ENCODE measurements at places on chromosomes 6 and 20. TPM values are rescaled to one million over a fixed set of nuclear protein-coding genes. Genes with fewer than 3 reads are reported as not detected.

- no peak for DNase-seq
Observed at GRCh38 chr6:162638931-162639574, 88.5 kb downstream of the PRKN start.

DNA sequence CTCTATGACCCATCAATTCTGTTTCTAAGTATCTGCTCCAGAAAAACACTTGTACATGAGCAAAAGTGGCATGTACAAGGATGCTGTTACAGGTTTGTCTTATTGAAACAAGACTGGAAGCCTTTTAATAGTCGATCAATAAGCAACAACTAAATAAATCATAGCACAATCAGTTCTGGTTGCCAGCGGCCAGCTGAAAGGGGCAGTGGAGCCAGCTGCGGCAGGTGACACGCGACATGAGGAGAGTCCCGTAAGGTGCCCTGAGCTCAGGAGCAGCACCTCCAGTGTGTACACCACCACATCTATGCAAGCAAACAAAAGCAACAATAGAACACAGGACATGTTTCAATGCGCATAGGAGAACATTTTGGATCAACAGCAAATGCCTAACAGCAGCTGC, 20.7 kb upstream of the NNAT start:
- no peak for DNase-seq

GRCh38 chr6:53536561-53536960, 8.3 kb downstream of the GCLC start:
- DNase-seq, result no peak

GRCh38 chr20:24615353-24615752, 145.9 kb downstream of the SYNDIG1 start:
- no peak for DNase-seq

The KCNK15 gene
- 26.3 TPM for total RNA-seq

All from thoracic aorta (tissue), 2 donors.